ENCODE measurements at places on chromosomes 13 and 19.

GRCh38 chr19:19860756-19861390 lies 4.8 kb upstream of the ZNF253 start:
- no peak for DNase-seq

- no peak for DNase-seq
These were observed 580.4 kb downstream of the UQCRFS1 start for GRCh38 chr19:28632371-28633080.

- no peak for DNase-seq
These were observed 66.7 kb downstream of the GPR12 start for GRCh38 chr13:26693749-26694463.

GRCh38 chr13:62302341-62302740 lies 886.7 kb upstream of the PCDH20 start:
- DNase-seq: no peak

GRCh38 chr13:102100234-102100633 lies 301.6 kb downstream of the FGF14 start:
- DNase-seq: no peak

DNA sequence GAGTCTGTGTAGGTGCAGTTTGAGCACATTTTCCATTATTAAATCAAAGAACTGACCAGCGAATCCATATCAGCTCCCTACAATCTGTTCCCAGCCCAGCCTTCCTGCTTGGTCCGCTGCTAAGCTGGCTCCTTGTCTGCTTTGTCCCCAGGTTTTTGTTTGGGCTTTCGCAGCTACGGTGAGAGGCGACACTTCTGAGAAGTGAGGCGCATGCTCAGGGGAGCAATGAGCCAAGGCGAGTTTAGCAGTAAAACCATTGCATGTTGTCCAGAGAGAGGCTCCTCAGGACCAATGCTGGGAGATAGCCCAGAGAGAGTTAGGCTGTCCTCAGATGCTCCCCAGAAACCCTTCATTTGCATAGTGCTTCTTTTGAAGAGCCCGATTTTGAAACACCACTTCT lies 162.0 kb downstream of the ITGBL1 start:
- DNase-seq: no peak

GRCh38 chr19:44776402-44777096 lies 1.1 kb upstream of the CBLC start:
- no peak for DNase-seq
